ENCODE measurements at places on chromosomes 11 and 22.

DNA sequence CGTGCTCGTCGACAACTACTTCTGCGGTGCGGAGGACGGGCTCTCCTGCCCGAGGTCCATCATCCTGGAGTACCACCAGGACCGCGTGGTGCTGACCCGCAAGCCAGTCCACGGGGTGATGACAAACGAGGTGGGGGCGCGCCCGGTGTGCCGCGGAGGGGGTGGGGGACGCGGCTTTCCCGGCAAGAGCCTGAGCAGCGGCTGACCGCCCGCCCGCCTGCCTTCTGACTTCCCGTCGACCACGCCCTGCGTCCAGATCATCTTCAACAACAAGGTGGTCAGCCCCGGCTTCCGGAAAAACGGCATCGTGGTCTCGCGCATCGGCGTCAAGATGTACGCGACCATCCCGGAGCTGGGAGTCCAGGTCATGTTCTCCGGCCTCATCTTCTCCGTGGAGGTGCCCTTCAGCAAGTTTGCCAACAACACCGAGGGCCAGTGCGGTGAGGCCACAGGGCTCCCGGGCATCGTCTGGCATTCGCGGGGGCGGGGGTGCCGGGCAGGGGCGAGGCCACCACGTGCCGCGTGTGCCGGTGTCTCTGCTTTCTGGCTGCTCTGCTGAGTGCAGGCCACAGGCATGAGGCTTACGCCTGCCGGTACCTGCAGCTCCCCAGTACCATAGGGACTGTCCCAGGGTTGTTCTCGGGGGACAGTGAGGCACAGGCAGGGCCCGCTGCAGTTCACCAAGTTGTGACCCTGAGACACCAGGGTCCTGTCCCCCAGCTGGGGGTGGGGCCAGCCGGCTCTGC is 28.5 kb upstream of the MUC5B start:
- no peak for DNase-seq

GRCh38 chr11:121179306-121179705 is 78.3 kb downstream of the TECTA start:
- DNase-seq: no peak

- DNase-seq: no peak
Measured at GRCh38 chr11:65712633-65713076, 603 bp downstream of the KAT5 start.

GRCh38 chr11:74670171-74670570 is 61.1 kb downstream of the CHRDL2 start:
- DNase-seq: no peak

DNA sequence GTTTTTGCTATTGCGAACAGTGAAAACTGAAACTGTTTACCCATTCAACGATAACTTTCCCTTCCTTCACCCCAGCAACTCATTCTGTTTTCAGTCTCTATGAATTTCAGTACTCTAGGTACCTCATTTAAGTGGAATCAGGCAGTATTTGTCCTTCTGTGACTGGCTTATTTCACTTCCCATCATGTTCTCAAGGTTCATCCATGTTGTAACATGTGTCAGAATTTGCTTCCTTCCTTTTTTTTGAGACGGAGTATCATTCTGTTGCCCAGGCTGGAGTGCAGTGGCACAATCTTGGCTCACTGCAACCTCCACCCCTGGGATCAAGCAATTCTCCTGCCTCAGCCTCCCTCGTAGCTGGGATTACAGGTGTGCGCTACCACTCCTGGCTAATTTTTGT is 23.7 kb downstream of the HTR3B start:
- no peak for DNase-seq

DNA sequence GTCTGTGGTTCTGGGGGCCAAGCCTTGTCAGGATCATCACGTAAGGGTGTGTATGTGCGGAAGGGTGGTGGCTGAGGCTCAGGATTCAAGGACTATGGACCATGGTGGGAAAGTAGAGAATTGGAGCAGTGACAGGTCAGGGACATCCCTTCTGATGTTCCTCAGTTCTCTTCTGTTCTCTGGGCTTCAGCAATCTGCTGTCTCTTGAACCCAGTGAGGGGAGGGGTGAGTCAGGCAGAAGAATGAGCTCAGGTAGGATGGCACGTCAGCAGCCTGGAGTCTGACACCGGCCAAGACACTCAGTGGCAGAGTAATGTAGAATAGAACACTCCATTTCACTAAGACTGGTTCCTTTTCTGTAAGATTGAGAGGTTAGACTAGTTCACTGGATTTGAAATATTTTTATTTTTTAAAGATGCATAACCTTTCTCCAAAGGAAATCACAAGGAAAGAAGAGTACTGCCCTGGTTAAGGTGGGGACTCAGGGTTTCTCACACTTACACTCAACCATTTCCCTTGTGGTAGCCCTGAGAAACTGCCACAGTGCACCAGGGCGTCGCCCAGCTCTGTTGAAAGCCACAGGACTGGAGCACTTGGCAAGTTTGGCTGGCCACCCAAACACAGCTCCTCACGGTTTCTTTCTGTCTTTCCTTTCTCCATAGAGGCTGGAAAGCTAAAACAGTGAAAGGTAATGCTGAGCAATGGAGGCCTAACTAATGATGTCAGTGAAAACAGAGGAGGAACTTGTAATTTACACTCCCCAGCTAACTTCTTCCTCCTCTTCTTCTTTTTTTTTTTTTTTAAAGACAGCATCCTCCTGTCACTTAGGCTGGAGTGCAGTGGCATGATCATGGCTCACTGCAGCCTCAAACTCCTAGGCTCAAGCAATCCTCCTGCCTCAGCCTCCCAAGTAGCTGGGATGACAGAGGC is 23.1 kb upstream of the MICAL2 start:
- peak; percentile 68 for DNase-seq

DNA sequence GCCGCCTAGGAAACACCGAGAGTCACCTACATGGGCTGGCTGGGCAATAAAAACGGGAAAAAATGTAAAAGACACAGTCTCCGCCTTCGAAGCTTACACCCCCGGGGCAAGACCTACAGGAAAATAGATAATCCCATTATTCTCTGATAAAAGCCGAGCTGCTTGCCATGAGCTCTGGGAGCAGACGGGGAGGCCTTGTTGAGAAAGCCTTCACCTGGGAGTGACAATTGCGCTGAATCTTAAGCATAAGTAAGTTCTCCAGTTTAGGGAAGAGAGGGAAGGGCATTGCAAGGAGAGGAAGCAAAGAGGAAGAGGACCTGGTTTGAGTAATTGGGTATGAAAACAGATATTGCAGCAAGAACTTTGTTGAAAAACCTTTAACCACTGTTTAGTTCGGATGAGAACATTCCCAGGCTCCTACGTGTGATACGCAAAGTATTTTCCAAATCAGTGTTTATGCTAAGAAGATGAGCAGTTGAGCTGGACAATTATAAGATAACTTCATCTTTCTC is 813 bp upstream of the BTBD10 start:
- no peak for DNase-seq

DNA sequence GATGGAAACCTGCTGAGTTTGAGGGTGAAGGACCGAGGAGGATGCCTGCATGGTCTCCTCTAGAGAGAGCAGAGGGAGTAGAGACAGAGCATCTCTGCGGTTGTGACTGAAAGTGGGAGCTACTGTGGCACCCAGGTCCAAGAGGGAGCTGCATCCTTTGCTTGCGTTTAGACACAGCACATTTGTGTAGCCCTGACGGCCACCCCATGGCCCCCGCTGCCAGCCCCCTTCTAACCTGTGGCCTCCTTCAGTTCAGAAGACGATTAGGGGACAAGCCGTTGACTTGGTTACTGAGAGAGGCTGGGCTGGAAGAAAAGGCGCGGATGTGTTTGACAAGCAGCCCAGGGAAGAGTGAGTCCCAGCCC is 690.9 kb downstream of the BRD1 start:
- no peak for DNase-seq

GRCh38 chr22:21055880-21056319 is 10.2 kb downstream of the LRRC74B start:
- no peak for DNase-seq

DNA sequence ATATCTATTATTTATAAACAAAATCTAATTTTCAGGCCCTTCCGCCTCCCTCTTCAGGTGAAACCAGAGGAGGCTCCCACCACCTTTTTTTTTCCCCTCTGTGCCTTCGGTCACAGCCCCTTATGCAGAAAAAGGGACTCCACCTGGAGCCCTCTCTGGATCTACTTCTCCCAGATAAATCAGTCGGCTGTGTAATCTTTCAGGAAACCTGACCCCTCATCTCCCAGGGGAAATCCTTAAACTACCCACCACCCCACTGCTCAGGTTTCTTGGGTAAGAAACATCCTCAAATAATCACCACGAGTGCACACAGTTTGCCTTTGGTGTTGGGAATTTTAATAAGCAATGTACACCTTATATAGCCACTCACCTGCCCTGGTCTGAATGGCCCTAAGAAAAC is 104.2 kb downstream of the NAV2 start:
- DNase-seq: no peak

- DNase-seq: no peak
Measured at GRCh38 chr11:95242091-95242844, 11.3 kb upstream of the SESN3 start.
